ENCODE measurements at places on chromosomes 3 and 15. TPM values are rescaled to one million over a fixed set of nuclear protein-coding genes. Genes with fewer than 3 reads are reported as not detected.

IGF2BP2 gene
- 60.9 TPM for total RNA-seq

MOBP gene
- 1.9 TPM for total RNA-seq

IL17RC gene
- total RNA-seq: 39.2 TPM

CPEB1 gene
- total RNA-seq: 9.9 TPM

GOLGA8G gene
- total RNA-seq: 3.6 TPM

SLC38A3 gene
- total RNA-seq: not detected

CHRM5 gene
- 4.6 TPM for total RNA-seq

BBS4 gene
- total RNA-seq: 35.6 TPM

STARD5 gene
- total RNA-seq: 3.4 TPM

IL20RB gene
- total RNA-seq: 2.9 TPM

VPS33B gene
- total RNA-seq: 30.3 TPM

ZNF717 gene
- 35.6 TPM for total RNA-seq

TMCO5A gene
- total RNA-seq: 5.3 TPM

RFX7 gene
- total RNA-seq: 7.0 TPM

MYO5C gene
- 2.2 TPM for total RNA-seq

RARRES1 gene
- total RNA-seq: 2.6 TPM

XCR1 gene
- 0.24 TPM for total RNA-seq

KLHL40 gene
- not detected for total RNA-seq

TGM4 gene
- total RNA-seq: 3.1 TPM

ZNF774 gene
- total RNA-seq: 8.2 TPM

TRAIP gene
- not detected for total RNA-seq

CAPN3 gene
- 5.5 TPM for total RNA-seq

ACAA1 gene
- total RNA-seq: 24.6 TPM

FAM81A gene
- total RNA-seq: 4.3 TPM

ONECUT1 gene
- 11.1 TPM for total RNA-seq

GATA2 gene
- total RNA-seq: 3.6 TPM

GP9 gene
- total RNA-seq: 3.6 TPM

HESX1 gene
- total RNA-seq: not detected

CSPG4 gene
- 84.0 TPM for total RNA-seq

CMSS1 gene
- total RNA-seq: 13.7 TPM

RARB gene
- total RNA-seq: 30.3 TPM

SYNPR gene
- total RNA-seq: 9.9 TPM

MDFIC2 gene
- not detected for total RNA-seq

GATM gene
- total RNA-seq: 251 TPM

MEGF11 gene
- total RNA-seq: 1.9 TPM

FEZF2 gene
- 1.9 TPM for total RNA-seq

FANCD2OS gene
- 1.7 TPM for total RNA-seq
